ENCODE measurements at places on chromosomes 13 and 19.

DNA sequence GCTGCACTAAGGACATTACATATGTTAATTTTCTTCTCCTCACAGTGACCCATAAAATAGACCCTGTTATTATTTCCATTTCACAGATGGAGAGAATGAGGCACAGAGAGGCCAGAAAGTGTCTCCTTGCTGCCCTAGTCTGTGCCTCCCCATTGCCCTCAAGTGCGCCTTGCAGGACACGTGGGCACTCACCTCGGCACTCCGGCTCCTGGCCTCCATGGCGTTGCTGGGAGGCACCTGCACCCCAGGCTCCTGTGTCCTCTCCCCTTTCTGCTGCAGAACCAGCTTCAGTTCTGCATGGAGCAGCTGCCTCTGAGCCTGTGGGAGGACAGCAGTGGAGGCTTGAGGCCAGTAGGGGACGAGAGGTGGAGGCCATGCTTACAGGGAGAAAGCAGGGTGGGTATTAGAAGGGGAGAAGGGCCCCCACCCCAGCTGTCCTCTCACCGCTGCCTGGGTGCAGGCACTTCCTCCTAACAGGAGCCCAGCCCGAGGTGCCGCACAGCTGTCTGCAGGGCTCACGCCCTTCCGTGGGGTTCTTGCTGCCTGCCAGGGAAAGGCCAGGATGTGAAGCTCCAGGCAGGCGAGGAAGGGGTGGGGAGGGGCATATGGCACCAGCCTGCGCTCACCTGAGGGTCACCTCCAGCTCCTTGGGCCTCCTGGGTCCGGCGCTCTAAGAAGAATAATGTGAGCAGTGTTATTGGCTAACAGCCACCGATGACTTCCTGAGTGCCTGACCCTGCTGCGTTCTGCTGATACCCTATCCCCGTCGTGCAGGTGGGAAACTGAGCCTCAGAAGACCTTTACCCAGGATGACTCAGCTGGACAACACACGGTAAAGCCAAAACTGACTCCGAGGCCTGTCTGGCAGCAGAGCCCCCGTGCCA is 5.2 kb downstream of the PRX start:
- no peak for DNase-seq

DNA sequence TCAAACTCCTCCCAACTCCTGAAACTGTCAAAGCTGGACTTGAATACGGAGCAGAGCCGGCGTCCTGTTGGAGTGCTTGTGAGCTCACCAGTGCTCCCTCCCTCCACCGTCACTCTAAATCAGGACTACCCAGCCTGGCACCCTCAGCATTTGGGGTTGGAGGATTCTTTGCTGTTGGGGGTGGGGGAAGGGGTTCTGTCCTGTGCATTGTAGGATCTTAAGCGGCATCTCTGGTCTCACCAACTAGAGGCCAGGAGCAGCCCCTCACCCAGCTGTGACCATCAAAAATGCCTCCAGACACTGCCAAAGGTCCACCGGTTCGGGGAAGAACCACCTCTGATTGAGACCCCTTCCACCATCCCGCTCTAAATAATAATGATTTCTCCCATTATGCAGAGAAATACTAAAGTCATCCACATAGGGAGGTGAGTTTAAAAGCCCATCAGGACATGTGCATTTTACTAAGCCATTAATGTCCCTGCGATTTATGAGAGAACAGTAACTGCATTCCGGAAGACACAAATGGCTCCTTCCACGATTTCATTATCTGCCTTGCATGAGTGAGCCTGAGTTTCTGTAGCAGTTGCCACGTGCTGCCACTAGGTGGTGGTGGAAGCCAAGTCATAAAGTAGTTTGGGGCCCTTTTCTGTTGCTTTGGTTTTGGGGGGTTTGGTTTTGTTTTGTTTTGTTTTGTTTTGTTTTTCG is 16.1 kb upstream of the USP29 start:
- DNase-seq: peak; percentile 46

DNA sequence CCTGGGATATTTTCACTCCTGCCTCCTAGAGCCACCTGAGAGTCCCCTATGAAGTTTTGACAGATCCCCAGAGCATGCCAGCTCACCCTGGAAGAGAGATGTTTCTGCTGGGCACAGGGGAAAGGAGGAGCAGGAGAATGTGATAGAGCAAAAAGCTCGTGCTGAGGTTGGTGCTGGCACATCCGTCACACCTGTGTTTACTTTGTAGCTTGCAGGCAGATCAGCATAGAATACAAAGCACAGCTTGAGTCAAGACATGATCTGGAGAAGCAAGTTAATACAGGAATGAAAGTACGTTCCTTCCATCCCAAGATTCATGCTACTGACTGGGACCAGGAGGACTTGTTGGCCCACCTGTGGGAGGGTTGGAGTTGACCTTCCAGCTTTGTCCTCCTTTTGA is 46.1 kb downstream of the HSPH1 start:
- DNase-seq: no peak

DNA sequence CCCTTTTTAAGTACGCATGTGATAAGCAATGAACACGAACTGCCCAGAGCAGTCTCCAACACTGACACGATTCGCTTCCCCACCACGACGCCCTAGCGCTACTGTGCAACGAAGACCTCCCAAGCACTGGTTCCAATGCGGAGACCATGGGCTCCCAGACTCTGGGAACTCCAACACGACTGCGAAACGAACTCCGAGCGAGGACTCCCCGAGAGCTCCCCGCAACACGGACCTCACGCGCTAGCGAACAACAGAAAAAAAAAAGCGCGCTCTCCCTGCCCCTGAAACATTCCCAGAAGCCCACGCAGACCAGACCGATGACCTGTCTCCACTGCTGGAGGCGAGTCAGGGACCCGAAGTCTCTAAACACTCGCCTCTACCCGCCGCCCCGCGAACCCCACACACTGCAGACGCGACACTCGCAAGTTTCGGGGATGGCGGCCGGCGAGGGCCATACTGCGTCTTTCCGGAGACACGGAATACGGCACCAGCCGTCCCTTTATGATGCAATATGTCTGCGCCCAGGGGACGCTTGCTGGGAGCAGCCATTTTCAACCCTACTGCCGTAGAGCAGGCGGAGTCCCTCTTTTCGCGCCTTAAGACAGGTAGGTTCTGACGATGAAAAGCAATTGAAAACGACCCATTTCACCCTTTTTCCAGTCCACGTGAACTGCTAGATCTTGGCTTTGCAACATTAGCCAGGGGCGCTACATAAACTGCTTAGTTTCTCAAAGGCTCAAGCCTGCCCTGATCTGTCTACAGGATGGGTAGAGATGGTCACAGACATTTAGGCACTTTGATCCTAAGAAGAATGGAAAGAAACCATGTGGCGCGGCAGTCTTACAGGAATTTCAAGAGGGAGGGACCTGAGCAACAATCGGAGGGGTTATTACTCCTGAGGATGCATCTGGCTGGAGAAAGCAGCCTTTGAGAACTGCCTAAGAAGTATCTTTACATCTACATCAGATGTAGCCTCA is at the start of gene ZNF577:
ZNF577 (minus strand) TSS at position 430 of the 977 bp plus-strand sequence. CDS start 7,569 bp downstream, outside the sequence.
- DNase-seq: peak; percentile 79

DNA sequence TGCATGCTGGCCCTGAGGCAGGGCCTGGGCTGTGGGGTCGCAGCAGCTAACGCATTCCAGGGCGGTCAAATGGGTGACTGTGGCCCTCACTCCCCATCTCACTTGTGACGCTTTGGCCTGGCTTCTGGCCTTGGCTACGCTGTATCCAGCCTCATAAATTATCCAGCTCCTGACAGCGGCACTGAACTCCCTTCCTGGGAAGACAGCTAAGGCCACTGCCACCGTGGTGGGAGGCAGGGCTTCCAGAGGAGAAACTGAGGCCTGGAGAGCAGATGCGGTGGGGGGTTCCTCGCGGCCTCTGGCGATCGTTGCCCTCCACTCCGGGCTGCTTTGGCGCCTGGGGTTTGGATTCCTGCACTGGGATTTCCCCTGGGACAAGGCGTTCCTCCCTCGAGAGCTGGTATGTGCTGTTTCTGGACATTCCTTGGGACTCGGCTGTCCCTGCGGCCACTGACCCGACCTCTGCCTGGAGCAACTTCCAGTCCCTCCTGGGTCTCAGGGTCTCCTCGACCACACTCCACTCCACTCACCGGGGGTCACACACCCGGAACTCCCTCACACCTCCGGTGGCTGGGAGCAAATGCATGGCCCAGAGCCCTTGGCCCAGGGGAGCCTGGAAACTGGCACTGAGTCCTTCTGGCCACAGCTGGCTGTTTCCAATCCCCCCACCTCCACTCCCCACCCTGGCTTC is 3.4 kb downstream of the TBXA2R start:
- no peak for DNase-seq

GRCh38 chr13:77871596-77871995 is 47.0 kb downstream of the EDNRB start:
- DNase-seq: no peak
